ENCODE measurements at places on chromosomes 3 and 15.

DNA sequence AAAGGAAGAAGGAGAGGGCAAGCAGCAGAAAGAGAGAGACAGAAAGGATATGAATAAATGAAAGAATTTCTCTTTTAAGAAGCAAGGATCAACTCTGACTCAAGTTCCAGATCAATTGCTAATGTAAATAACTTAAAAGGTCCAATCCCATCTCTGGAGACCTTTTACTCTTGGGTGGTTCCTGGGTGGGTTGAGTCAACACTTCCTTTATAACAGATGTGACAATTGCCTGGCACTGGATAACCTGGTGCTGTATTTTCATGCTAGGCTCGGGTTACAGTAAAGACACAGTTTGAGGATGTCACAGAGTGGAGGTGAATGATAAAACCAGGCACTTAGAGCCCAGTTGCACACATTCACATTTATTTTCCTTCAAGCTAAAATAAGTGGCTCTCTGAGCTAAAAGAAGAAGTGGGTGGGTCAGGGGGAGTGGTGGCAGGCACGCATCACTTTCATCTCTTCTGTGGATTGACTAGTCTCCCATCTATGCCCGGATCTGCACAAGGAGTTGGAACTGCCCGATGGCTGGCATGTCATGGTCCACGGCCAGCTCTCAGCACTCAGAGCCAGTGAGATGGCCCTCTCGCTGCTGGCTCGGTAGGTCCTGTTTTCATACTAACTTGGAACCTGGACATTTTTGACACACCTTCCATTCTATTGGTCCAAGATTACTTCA is 465.8 kb downstream of the FOXP1 start:
- no peak for DNase-seq

DNA sequence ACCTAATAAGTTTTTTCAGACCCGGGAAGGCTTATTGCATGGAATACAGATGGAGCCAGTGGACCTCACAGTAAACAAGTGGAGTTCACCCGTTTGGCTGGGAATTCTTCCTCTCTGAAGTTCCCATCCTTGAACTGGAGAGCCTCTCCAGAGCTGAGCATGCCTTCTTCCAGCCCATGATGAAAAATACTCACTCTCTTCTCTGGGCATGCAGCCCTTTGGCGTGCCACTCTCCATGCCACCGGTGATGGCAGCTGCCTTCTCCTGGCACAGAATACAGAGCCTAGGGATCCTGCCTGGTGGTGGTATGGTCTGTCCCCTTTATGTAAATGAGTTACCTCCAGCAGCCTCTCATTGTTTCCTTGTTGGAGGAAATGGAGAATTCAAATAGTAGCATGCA is 150.8 kb downstream of the LEKR1 start:
- DNase-seq: no peak

DNA sequence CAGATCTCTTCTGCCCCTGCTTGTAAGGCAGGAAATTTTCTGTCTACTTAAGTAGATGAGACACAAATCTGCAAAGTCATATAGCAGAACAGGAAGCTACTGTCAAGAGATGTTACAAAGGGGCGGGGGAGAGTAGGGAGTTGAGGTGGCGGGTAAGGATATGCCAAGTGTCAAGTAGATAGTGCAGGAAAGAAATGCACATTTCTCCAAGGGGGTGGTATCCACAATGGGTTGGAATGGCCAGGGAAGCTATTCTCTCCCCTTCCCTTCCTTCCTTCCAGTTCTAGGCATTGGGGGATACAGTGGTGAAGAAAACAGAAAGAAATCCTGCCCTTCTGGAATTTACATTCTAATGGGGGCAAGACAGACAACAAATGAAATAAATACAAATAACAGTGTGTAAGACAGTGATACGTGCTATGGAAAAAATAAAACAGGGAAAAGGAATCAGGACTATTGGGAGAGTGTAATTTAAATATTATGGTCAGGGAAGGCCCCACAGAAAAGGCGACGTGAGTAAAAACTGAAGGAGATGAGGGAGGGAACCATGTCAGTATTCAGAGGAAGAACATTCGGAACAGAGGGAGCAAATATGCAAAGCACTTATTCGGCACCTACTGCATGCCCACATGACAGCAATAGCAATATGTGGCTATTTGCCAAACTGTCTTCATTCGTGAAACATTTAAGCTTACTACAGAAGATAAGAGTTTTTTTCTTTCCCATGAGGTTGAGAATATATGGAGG is 42.8 kb upstream of the RNU6-1 start:
- no peak for DNase-seq

DNA sequence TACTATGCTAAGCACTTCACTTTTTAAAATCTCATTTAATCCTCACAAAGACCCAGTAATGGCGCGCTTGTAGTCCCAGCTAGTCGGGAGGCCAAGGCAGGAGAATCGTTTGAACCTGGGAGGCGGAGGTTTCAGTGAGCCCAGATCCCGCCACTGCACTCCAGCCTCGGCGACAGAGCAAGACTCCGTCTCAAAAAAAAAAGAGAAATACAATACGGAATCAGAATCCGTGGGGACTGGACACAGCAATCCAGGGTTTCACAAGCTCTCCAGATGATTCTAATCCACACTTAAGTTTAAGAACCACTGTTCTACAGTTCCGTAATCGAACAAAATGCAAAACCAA is 426 bp upstream of the SUMF1 start:
- DNase-seq: no peak

GRCh38 chr3:141313093-141313683 is 55.1 kb upstream of the ZBTB38 start:
- no peak for DNase-seq

- DNase-seq: no peak
Measured at GRCh38 chr15:67472957-67473356, 48.0 kb upstream of the C15orf61 start.

GRCh38 chr3:157353652-157354051 is 83.0 kb upstream of the PTX3 start:
- DNase-seq: no peak

DNA sequence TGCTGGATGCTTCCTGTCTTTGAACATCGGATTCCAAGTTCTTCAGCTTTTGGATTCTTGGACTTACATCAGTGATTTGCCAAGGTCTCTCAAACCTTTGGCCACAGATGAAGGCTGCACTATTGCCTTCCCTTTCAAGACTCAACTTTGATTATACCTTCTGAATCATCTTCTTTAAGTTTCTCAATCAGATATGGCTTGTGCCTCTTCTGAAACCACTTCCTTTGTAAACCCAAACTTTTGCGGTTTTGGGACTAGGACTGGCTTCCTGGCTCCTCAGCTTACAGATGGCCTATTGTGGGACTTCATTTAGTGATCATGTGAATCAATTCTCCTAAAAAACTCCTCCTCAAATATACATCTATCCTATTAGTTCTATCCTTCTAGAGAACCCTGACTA is 47.1 kb upstream of the CADPS start:
- DNase-seq: no peak

GRCh38 chr15:100913961-100914360 is 5.2 kb upstream of the LRRK1 start:
- no peak for DNase-seq

- DNase-seq: no peak
Measured at GRCh38 chr3:126275620-126275904, 81.6 kb downstream of the KLF15 start.

GRCh38 chr3:120909602-120909878 is 1.5 kb downstream of the STXBP5L start:
- DNase-seq: no peak

- DNase-seq: no peak
Measured at GRCh38 chr3:4565809-4566501, 72.8 kb downstream of the ITPR1 start.

DNA sequence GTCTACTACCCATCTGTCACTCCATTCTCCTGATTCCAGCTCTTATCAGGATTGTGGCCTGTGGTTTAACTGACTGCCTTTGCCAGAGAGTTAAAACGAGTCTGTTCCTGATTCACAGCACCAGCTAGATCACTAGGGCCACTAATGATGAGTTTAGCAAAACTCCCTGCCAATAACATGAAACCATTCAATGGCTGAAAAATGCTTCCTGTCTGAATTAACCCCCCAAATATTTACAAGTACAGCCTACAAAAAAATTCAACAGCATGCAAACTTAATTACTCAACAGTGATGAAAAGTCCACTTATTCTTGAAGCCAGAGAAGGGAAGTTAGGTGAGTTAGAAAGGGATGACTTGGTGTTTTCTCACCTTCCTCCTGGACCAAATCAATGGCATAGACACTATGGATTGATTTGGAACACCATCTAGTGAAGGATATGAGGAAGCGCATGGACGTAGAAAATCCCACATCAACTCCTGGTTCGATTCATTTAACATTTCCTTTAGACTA is 141.4 kb downstream of the TGFBR2 start:
- DNase-seq: no peak

- DNase-seq: no peak
Measured at GRCh38 chr15:89576417-89576773, 1.1 kb downstream of the TICRR start.

- DNase-seq: no peak
Measured at GRCh38 chr3:82676356-82677026, 915.0 kb upstream of the GBE1 start.

Measured in left renal cortex interstitium (tissue), 4 donors.